AG10803 (cell line): ENCODE measurements at places on chromosomes 2 and 18.

DNA sequence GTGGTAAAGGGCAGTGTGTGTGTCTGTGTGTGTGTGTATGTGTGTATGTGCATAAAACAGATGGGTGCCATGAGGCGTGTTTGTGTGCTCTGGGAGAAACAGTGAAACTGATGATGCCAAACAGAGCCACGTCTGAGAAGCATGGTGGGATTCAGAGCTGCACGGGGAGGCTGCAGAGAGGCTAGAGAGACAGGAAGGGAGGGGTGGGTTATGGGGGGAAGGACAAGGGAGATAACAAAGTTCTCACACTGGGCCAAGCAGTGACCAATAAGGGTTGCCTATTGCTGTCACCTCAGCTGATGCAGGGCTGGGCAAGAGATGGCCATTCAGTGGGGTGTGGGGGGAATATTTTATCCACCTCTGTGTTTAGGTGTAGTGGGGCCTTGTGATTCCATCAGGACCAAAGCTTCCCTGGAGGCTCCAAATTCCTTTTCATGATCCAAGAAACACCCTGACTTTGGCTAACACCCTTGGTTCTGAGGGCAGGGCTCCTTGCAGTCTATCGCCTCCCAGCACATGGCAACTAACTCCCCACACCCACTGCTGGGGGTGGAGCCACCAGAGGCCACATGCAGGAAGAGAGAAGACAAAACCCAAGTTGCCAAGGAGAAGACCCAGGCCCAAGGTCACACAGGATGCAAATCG, 54.2 kb upstream of the POMC start:
- DNase-seq, result no peak

DNA sequence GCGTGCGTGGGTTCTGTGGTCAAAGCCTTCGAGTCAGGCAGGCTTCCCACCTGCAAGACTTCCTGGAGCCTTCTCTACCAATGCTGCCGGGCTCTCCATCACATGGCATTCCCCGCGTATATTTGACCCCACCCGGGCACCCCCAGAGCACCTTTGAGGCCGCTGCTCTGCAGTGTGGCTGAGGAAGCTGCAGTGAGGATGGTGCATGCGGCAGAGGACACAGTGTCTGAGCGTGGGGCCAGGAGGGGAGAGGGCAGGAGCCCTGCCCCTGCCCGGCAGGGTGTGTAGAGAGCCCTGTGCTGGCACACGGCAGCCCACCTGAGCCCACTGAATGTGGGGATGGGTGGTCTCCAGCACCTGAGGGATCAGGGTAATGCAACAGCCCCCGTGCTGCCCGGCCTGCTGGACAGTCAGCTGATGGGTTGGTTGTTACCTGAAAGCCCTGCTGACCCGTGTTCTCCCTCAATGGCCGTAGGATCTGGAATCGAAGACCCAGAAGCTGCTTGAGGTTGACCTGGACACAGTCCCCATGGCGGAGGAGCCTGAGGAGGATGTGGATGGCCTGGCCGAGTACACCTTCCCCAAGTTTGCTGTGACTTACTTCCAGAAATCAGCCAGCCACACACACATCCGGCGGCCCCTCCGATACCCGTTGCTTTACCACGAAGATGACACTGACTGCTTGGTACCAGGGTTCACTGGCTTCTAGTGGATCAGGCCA, 36.8 kb upstream of the GPR17 start:
- no peak for DNase-seq

DNA sequence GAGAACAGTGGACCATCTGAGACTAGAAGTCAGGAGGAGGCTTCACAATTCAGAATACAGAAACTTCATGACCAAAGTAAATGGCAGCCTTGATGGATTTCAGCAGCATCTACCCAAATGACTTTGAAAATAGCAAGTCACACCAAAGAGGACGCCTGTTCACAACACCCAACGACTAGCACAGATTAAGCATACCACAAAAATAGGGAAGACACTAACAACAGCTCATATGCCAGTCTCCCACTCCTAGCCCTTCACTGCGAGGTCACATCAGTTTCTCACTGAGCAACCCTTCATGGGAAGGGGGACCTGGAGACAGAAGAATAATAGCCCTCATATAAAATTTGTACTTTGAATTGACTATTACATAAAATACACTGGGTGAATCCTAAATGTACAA, 228.4 kb upstream of the SLC39A10 start:
- no peak for DNase-seq

DNA sequence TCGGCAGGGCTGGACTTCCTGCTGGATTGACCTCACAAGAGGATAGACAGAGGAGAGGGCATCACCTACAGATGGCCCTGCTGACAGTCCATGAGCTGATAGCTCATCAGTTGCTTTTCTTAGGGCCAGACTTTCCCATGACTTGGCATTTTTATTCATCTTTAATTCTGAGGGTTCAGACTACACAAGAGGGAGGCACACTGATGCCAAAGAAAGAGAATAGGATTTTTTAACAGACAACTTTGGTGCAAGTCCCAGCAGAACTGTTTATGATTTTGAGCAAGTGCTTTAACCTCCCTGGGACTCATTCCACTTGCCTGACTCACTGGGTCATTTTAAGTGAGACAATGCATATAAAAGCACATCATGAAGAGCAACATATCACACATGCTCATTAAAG, 299.2 kb downstream of the INSIG2 start:
- DNase-seq, result peak; percentile 85

DNA sequence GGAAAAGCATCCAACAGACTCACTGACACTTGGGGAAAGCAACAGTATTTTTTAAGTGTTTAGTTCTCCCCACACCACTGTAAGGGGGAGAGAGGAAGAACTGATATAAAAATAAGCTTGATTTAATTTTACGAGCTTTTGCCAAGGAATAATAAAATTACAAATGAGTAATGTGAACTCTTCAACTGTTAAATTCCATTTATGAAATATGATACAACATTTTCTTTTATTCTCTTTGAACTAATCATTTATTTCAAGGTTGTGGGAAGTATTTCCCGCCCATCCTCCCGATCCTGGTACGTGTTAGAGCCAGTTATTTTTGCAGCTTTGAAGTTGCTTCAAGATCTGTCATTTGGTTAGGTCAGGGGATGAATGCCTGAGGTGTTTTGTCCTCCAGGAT, 35.2 kb downstream of the WDPCP start:
- peak; percentile 24 for DNase-seq

DNA sequence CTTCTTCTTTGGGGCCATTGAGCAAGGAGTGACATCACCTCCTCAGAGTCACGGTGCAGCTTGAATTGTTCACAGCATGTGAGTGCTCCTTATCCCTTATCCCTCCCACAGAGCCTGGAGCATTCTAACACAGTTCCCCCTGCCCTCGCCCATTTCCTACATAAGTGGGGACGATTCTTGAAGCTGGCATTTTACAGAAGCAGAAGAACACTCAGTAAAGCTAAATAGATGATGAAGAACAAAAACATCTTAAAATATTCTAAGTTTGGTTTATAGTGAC, 135.8 kb upstream of the APCDD1 start:
- DNase-seq, result peak; percentile 38

GRCh38 chr2:158034198-158034866, 67.3 kb upstream of the UPP2 start:
- DNase-seq, result peak; percentile 67
